ENCODE measurements at places on chromosomes 11 and 22. TPM values are rescaled to one million over a fixed set of nuclear protein-coding genes. Genes with fewer than 3 reads are reported as not detected.

The TANGO2 gene
- total RNA-seq, result 21.8 TPM

The PDGFB gene
- 6.7 TPM for total RNA-seq

The HBD gene
- not detected for total RNA-seq

The MUC6 gene
- total RNA-seq, result 1.9 TPM

The TLCD5 gene
- 8.9 TPM for total RNA-seq

The IL17REL gene
- total RNA-seq, result not detected

- peak; percentile 58 for DNase-seq
- H3K27me3 ChIP-seq, result no peaks in the 10 kb centered on the region
- H3K36me3 ChIP-seq, result peaks cover 16% of the 10 kb centered on the region
- H3K27ac ChIP-seq, result no peak overlapping the region
- H3K4me3 ChIP-seq, result no peak overlapping the region
Observed at GRCh38 chr11:78798663-78799062, 224.0 kb upstream of the NARS2 start.

DNA sequence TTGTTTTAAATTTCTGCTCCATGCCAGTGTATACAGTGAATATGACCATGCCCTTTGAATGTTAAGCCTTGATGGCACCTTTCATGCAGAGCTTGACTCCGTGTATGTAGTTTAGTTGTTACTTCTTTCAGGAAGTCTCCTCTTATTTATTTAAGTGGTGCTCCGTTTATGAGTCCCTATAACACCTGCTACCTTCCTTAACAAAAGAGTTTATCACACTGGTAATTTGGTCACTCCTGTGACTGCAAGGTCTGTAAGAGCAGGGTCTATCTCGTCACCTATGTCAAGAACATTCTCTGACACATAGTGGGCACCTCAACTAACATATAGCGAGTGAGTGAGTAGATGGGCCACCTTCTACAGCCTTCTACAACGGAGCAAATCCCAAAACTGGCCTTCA is 152.5 kb downstream of the CCDC34 start:
- no peak overlapping the region for H3K4me3 ChIP-seq
- H3K4me1 ChIP-seq, result peaks cover 22% of the 10 kb centered on the region
- H3K27ac ChIP-seq, result no peak overlapping the region
- no peaks in the 10 kb centered on the region for H3K27me3 ChIP-seq

DNA sequence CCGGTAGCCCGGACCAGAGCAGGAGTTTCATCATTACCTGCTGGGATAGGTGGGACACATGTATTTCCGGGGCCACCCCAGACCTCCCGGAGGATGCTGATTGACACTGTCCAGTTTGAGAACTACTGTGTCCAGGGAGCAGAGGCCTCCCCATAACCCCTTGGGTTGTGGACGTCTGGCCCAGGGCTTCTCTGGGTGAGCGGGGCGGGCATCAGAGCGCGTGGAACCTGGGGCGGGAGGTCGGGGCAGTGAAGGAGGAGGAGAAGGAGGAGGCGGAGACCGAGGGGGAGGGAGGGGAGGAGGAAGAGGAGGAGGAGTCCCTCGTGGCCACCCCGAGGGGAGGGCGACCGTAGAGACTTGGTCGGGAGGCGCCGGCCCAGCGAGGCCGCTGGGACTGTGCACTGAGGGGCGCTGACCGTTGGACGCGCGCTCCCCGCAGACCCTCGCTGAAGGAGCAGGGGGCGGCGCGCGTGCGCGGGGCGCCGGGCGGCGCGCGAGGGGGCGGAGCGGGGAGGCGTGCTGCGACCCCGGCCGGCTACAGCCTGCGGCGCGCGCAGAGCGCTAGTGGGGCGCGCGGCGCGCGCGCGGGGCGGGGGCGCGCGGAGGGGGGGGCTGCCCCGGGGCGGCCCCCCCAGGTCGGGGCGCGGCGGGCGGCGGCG is at the start of gene GRK3:
Gene GRK3, plus strand, starts transcription at position 356 of the 659 bp plus-strand sequence. CDS start 366 bp downstream, outside the sequence.
- peak within 1 kb of the TSS; percentile 90 for H3K27ac ChIP-seq
- H3K4me3 ChIP-seq, result peak within 1 kb of the TSS; percentile 94
- H3K27me3 ChIP-seq, result peaks cover 21% of the 10 kb centered on the region

- no peak overlapping the region for H3K27ac ChIP-seq
- no peaks in the 10 kb centered on the region for H3K4me1 ChIP-seq
- H3K36me3 ChIP-seq, result no peaks in the 10 kb centered on the region
- DNase-seq, result no peak
- H3K27me3 ChIP-seq, result peaks cover 11% of the 10 kb centered on the region
- H3K4me3 ChIP-seq, result no peak overlapping the region
Observed at GRCh38 chr11:134339756-134340155, 8.0 kb downstream of the GLB1L2 start.

- H3K4me3 ChIP-seq, result no peak overlapping the region
- H3K4me1 ChIP-seq, result peaks cover 3% of the 10 kb centered on the region
- DNase-seq, result no peak
- no peak overlapping the region for H3K27ac ChIP-seq
Observed at GRCh38 chr11:129307162-129307561, 68.5 kb upstream of the BARX2 start.

DNA sequence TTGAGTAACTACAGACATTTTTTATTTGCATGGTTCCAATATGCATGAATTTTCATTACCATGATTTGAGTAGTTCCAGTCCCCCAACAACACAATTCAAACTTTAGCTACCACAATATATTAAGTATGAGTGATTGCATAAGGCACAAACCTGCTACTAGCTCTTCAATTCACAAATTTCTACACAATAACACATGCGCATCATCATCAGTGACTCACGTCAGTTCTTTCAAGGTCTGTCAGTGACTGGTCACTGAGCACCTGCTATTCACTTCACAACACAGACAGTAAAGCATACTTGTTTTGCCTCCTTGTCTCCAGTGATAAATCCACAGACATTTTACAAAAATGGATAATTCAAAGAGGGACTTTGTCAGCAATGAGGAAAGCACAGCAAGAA is 435.1 kb upstream of the CCDC90B start:
- H3K36me3 ChIP-seq, result no peaks in the 10 kb centered on the region
- DNase-seq, result no peak
- no peak overlapping the region for H3K27ac ChIP-seq
- peaks cover 19% of the 10 kb centered on the region for H3K4me1 ChIP-seq

DNA sequence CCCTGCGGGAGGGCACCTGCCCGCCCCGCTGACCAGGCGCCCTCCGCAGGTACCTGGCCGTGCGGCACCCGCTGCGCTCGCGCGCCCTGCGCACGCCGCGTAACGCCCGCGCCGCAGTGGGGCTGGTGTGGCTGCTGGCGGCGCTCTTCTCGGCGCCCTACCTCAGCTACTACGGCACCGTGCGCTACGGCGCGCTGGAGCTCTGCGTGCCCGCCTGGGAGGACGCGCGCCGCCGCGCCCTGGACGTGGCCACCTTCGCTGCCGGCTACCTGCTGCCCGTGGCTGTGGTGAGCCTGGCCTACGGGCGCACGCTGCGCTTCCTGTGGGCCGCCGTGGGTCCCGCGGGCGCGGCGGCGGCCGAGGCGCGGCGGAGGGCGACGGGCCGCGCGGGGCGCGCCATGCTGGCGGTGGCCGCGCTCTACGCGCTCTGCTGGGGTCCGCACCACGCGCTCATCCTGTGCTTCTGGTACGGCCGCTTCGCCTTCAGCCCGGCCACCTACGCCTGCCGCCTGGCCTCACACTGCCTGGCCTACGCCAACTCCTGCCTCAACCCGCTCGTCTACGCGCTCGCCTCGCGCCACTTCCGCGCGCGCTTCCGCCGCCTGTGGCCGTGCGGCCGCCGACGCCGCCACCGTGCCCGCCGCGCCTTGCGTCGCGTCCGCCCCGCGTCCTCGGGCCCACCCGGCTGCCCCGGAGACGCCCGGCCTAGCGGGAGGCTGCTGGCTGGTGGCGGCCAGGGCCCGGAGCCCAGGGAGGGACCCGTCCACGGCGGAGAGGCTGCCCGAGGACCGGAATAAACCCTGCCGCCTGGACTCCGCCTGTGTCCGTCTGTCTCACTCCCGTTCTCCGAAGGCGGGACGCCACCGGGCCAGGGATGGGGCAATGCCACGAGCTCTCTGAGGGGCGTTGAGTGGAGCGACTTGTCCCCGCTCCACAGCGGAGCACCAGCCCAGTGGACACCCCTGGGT is 1.8 kb downstream of the GALR3 start:
- H3K36me3 ChIP-seq, result peaks cover 7% of the 10 kb centered on the region
- peaks cover 4% of the 10 kb centered on the region for H3K4me1 ChIP-seq
- H3K4me3 ChIP-seq, result peak overlapping the region; percentile 50
- H3K27me3 ChIP-seq, result peaks cover 40% of the 10 kb centered on the region
- H3K27ac ChIP-seq, result no peak overlapping the region

DNA sequence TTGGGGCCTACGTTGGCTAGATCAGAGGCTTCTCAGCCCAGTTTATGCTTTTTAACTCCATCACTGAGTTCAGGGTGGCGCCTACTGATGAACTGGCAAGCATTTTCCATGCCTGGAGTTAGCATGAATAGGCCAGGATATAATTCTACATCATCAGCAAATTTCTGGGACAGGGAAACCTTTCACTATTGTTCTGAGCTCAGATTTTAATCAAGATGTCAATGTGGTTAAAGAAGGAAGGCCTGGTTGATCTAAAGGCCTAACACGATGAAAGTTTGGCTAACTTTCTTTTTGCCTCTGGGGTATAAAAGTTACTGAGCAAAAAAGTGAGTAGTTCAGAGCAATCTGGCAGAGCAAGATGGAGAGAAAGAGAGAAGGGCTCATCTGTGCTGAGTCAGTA is 21.7 kb upstream of the IFITM3 start:
- peaks cover 2% of the 10 kb centered on the region for H3K4me1 ChIP-seq
- no peak overlapping the region for H3K27ac ChIP-seq
- H3K4me3 ChIP-seq, result no peak overlapping the region
- H3K27me3 ChIP-seq, result peaks cover 6% of the 10 kb centered on the region
- H3K36me3 ChIP-seq, result no peaks in the 10 kb centered on the region

DNA sequence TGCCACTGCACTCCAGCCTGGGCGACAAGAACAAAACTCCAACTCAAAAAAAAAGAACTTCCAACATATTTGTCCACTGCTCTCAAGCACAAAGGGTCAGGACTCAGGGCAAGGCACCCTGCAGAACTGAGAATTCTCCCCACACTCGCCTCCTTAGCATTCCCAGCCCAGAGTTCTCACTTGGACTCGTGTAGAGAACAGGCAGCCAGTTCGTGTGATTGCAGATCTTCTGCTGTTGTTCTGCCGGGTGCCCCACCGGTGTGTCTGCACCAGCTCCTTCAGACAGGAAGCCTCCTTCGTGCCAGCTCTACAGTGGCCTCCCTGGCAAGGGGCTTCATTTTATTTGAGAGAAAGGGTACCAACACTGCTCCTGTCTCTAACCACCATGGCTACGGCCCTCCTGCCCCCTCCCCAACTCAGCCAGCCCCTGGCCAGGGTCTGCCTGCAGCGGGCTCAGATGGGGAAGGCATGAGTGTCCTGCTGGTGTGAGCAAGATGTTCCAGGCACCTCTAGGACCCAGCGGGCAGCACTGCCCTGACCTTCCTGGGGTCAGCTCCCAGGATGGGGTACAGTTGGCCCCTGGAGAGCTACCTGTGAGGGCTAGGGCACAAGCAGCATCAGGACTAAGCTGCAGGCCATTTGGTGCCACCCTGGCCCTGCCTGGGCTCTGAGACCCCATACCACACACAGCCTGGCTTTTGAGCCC is 19.5 kb upstream of the SCGB1A1 start:
- H3K27me3 ChIP-seq, result no peaks in the 10 kb centered on the region
- DNase-seq, result no peak
- no peak overlapping the region for H3K4me3 ChIP-seq
- no peaks in the 10 kb centered on the region for H3K36me3 ChIP-seq
- no peak overlapping the region for H3K27ac ChIP-seq
- H3K4me1 ChIP-seq, result peaks cover 10% of the 10 kb centered on the region

GRCh38 chr11:109865548-109866186 is 227.5 kb upstream of the ZC3H12C start:
- no peak overlapping the region for H3K27ac ChIP-seq
- no peak overlapping the region for H3K4me3 ChIP-seq
- no peaks in the 10 kb centered on the region for H3K4me1 ChIP-seq
- peaks cover 4% of the 10 kb centered on the region for H3K27me3 ChIP-seq

GRCh38 chr11:75740681-75741080 is 23.0 kb downstream of the MOGAT2 start:
- H3K27ac ChIP-seq, result no peak overlapping the region
- no peak for DNase-seq
- H3K27me3 ChIP-seq, result peaks cover 6% of the 10 kb centered on the region
- no peak overlapping the region for H3K4me3 ChIP-seq

DNA sequence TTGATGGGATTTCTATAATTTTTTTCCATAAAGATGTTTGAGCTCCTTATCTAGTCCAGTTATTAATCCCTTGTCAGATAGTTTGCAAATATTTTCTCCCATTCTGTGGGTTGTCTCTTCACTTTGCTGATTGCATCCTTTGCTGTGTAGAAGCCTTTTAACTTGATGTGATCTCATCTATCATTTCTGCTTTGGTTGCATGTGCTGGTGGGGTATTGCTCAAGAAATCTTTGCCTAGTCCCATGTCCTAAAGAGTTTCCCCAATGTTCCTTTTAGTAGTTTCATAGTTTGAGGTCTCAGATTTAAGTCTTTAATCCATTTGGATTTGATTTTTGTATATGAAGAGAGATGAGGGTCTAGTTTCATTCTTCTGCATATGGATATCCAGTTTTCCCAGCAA is 1.7 kb upstream of the IL2RB start:
- H3K4me3 ChIP-seq, result no peak overlapping the region
- DNase-seq, result no peak
- peaks cover 13% of the 10 kb centered on the region for H3K27me3 ChIP-seq

GRCh38 chr11:35078470-35078735 is 60.6 kb upstream of the CD44 start:
- H3K27me3 ChIP-seq, result peaks cover 4% of the 10 kb centered on the region
- H3K36me3 ChIP-seq, result no peaks in the 10 kb centered on the region
- no peak overlapping the region for H3K4me3 ChIP-seq
- H3K4me1 ChIP-seq, result peaks cover 8% of the 10 kb centered on the region

GRCh38 chr11:128662960-128663359 is 30.9 kb upstream of the FLI1 start:
- no peak for DNase-seq
- H3K4me1 ChIP-seq, result peaks cover 31% of the 10 kb centered on the region
- H3K27me3 ChIP-seq, result peaks cover 49% of the 10 kb centered on the region
- no peaks in the 10 kb centered on the region for H3K36me3 ChIP-seq
- H3K4me3 ChIP-seq, result no peak overlapping the region

GRCh38 chr22:29932136-29932535 is 49.2 kb downstream of the MTMR3 start:
- H3K36me3 ChIP-seq, result no peaks in the 10 kb centered on the region
- no peak for DNase-seq
- peaks cover 5% of the 10 kb centered on the region for H3K4me1 ChIP-seq
- H3K4me3 ChIP-seq, result no peak overlapping the region

GRCh38 chr11:61627850-61628661 is 47.2 kb upstream of the SYT7 start:
- H3K36me3 ChIP-seq, result no peaks in the 10 kb centered on the region
- DNase-seq, result peak; percentile 54
- no peak overlapping the region for H3K4me3 ChIP-seq
